ENCODE measurements at places on chromosomes 1 and 21.

GRCh38 chr1:3038113-3038551 is 16.9 kb downstream of the ACTRT2 start:
- no peak for DNase-seq

- no peak for DNase-seq
Observed at GRCh38 chr1:221972276-221973235, 230.7 kb upstream of the DUSP10 start.

- no peak for DNase-seq
Observed at GRCh38 chr1:159959451-159959850, 5.4 kb upstream of the SLAMF9 start.

GRCh38 chr1:174007851-174008250 is 14.3 kb downstream of the RC3H1 start:
- DNase-seq = no peak

GRCh38 chr1:151715726-151716404 is 738 bp downstream of the CELF3 start:
- no peak for DNase-seq

DNA sequence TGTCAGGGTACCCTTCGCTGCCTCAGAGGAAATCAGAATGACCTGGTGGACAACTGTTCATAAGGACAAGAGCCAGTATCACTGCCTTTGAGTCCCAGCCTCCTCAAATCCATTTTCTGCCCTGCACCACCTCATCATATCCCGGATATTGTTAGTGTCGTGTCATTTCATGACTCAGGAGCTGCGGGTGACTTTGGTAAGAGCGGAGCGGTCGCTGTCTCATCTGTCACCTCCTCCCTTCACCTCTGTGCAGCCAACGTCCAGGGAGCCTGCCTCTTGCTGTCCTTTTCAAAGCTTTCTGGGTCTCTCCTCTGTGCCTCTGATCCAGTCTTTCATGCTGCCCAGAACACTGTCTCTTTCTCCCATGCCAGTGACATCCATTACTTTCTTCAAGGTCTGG is 7.0 kb upstream of the C1orf198 start:
- no peak for DNase-seq

DNA sequence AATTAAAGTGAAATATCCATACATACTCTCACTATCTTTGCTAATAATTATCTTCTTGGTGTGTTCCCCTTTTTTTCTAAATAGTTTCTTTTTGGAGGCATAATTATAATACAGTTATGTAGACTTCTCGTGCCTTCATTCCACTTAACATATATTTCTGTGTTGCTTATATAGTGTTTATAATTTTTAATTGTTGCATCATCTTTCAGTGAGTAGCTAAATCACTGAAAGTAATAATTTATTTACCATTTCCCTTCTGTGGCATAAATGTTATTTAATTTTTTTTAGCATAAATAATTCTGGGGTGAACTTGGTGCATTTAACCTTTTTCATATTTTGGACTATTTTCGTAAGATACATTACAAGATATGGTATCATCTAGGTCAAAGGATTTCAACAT is 38.3 kb downstream of the SMAP2 start:
- no peak for DNase-seq

- no peak for DNase-seq
Observed at GRCh38 chr1:214463596-214463995, 87.8 kb downstream of the PTPN14 start.

DNA sequence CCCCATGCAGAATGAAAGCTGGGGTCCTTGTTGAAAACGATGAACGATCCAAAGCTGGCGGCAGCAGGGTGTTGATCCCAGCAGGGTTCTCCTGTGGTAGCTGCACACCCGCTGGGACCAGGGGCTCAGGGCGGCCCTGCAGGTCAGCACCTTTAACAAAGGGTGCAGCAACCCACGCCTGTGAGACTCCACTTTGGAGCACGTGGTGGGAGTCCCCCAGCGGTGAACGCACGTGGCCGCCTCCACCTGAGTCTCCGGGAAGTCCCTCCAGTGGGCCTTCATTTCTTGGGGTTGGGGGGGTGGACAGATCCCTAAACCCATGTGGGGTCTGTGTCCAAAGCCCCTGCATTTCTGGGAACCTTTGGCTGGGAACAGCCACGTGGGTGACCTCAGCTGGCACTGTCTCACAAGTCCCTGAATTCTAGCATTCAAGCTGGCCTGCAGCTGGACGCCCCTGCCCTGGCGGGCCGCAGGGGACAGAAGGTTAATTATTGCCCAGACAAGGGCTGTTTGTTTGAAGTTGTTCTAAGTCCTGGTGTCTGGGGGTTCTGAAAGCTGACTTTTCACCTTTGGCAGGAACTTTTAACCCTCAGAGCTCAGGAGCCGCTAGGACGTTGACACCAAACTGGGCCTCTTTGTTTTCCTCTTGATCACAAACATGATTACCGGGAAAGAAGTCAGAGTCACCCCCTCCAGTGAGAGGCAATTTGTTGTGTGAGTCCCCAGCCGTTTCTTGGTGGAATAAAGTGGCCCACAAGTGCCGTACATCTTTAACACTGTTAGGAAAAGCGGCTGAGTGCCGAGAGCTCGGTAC is 64.5 kb downstream of the COL18A1 start:
- no peak for DNase-seq

- no peak for DNase-seq
Observed at GRCh38 chr21:31338908-31339368, 5.1 kb downstream of the TIAM1 start.

GRCh38 chr21:44742418-44743153 is 31.2 kb upstream of the TSPEAR start:
- no peak for DNase-seq

DNA sequence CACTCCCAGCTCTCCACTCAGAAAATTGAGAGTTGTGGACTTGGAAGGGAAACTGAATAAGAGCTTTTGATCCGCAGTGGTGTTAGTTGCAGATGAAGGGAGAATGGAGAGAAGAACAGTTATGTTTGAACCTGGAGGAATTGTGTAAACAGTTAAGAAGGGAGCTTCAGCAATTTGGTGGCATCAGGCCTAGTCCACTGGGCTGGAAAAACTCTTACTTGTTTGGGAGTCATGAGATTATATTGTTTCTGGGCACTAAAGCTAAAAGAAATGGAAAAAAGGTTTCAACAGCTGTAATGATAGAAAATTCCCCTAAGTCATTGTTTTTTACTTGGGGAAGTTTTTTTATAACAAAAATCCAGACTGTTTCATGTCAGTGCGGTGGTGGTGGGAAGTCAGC is 256.1 kb upstream of the C1orf87 start:
- DNase-seq = no peak

DNA sequence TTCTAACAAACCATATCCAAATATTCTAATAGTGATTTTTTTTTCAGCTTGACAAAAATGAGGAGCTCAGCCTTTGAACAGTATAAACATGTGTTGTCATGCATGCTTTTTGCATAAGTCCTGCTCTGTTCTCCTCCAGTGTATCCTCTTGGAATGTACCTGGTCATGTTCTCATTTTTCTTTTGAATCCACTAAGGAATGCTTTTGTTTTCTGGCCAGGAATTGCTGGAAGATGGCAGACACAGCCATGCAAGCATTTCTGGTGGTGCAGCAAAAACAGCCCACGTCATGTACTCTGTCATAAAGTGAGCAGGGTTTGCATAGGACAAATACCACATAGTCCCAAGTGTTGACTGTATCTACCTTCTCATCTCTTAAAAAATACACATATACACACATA is 11.5 kb upstream of the PLD5 start:
- no peak for DNase-seq

DNA sequence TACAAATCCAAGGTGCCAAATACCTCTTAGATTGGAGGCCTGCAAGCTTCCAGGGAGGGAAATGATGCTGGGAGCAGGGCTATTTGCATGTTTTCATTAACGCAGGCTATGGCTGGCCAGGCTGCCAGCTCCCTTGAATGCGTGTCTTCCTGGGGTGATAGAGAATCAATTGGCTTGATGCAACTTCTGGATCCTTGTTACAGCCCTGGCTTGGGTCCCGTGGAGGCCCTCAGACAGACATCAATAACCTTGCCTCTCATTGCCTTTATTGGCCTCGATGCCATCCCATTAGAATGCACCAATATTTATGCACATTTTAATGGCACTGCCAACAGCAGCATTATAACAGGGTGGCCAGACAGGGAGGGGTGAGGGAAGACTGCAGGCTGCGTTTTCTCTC is 54.0 kb downstream of the TNR start:
- DNase-seq = no peak

- DNase-seq = no peak
Observed at GRCh38 chr1:201221201-201221846, 30.7 kb downstream of the IGFN1 start.

- no peak for DNase-seq
Observed at GRCh38 chr1:182085726-182086125, 24.2 kb upstream of the ZNF648 start.

DNA sequence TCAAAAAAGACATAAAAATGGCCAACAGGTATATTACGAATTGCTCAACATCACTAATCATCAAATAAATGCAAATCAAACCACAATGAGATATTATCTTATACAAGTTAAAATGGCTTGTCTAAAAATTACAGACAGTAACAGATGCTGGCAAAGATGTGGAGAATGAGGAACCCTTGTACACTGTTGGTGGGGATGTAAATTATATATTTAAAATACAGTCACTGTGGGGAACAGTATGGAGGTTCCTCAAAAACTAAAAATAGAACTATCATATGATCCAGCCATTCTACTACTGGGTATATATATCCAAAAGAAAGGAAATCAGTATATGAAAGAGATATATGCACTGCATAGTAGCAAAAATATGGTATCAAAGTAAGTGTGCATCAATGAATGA is 1037.2 kb upstream of the B3GALT2 start:
- no peak for DNase-seq

GRCh38 chr1:26560403-26560780 is 30.8 kb downstream of the RPS6KA1 start:
- no peak for DNase-seq

DNA sequence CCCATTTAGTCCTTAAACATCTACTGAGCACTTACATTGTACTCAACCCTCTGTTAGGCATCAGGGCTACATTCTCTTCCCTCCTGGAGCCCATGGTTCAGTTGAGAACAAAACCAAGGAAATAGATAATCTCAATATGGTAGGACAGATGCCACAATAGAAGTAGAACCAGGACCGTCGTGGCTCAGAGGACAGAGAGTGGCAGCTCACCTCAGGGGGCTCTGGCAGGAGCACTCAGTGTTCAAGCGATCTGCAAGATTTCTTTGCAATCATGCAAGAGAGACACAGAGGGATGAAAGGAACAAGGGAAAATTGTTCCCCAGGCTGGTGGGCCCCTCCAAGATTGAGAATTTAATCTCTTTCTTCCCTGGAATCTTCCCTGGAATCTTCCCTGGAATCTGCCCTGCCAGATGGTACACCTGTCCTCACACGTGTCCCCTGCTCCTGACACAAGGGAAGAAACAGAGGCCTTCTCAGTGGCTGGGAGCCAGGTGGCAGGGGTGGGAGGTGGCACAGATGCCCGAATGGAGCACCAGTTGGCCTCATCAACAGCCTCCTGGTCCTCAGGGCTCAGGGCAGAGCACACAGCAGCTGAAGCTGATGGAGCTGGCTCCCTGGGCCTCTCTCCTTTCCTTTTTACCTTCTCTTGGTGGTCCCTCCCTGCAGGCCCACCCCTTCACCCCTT is 135.4 kb downstream of the PLXNA2 start:
- DNase-seq = no peak

DNA sequence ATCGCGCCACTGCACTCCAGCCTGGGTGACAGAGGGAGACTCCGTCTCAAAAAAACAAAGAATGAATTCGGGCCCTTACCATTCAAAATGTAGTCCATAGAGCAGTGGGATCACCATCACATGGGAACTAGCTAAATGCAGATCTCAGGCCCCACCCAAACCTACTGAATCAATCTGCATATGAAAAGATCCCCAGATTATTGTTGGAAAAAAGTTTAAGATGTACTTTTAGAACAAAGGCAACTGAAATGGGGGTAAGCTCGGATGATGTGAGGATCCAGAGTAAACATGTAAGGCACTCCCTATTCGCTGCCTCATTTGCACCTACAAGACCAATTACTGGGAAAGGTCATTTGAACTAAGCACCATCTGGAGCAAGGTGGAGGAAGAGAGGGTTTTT is 803 bp upstream of the FLAD1 start:
- no peak for DNase-seq

- DNase-seq = no peak
Observed at GRCh38 chr1:170618421-170618820, 45.5 kb upstream of the PRRX1 start.

GRCh38 chr21:44415073-44416025 is 40.0 kb upstream of the LRRC3 start:
- no peak for DNase-seq

DNA sequence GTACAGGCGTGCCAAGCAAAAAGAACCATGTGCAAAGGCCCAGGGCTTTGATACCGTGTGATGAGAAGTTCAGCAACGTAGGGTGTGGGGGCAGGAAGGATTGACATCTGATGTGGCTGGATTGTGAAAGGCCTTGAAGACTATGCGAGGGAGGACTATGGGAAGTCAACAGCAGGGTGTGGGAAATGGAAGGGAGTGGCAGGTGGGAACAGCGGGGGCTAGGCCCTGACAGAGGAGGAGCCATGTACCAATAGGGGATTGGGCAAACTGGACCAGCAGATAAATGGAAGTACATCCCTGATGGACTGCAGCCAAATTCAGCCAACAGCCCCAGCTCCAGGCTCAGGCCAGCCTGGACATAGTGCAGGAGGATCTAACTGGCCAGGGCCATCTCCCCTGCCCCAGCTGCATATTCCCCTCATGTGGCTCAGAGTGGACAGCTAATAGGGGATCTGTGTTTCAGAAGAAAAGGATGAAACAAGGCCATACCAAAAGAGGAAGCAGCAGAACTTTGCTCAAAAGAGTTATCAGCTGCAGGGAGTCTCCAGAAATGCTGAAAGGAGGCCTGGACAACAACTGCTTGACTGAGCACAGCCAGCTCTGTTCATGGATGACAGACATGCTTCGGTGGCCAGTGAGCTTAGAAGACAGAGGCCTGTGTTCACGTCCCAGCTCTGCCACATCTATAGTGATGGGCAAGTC is 140.2 kb upstream of the SGIP1 start:
- DNase-seq = no peak

DNA sequence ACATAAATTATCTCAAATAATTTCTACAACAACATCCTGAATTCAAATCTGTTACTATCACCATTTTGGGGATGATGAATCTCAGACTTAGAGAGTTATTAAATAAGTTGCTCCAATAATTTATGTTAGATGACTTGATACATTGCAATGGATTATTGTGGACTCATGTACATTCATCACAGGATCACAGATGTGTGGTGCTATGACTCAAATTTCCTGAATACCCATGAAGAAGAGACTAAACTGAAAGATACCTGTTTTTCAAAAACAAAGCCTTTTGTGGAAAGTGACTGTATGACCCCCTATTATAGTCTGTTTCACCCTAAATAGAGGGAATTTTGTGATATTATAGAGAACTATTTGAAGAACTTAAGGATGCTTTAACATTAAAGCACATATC is 315.0 kb downstream of the PLA2G4A start:
- no peak for DNase-seq

DNA sequence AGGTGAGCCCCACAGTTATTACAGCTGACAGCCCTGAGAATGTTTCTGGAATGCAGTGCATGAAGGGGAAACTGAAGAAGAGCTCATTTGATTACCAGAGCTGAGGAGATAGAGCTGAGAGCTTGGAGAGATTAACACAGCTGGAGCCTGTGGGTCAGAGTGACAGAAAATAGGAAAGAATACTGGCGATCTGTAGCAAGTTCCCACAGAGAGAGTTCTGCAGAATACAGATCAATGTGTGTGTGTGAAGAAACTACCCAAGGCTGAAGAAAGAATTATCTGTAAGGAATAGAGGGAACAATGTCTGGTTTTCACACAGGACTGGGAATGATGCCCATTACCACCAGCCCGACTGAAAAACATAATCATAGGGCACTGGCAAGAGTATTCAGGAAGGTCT is 103.6 kb upstream of the SNX7 start:
- DNase-seq = no peak

Data from activated naive CD4-positive, alpha-beta T cell treated with Interleukin-2 at 50 U/mL for 16 hours (primary cell).